ENCODE measurements at places on chromosomes 1 and 21.
A peak's percentile ranks its signal among the peaks of the same experiment; 100 is the strongest.

- DNase-seq = no peak
Observed at GRCh38 chr1:186481303-186481888, 20.5 kb upstream of the PDC start.

DNA sequence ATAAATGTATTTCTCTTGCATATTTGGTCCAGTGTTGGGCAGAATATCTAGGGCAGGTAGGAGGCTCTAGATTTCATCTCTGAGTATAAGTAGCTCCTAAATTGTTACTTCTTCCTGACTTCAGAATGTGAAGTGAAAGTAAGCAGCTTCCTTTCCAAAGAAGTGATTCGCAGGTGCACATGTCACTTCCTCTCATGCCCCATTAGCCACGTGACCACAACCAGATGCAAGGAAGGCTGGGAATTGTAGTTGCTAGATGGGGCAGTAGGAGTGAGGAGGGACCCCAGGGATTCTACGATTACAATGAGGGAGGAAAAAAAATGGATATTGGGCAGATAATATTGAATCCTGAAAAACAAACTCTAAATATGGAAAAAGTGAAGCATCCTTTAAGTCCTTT, 113.2 kb upstream of the CYYR1 start:
- DNase-seq = peak; percentile 10

GRCh38 chr1:30600258-30600657, 123.1 kb downstream of the MATN1 start:
- peak; percentile 15 for DNase-seq

DNA sequence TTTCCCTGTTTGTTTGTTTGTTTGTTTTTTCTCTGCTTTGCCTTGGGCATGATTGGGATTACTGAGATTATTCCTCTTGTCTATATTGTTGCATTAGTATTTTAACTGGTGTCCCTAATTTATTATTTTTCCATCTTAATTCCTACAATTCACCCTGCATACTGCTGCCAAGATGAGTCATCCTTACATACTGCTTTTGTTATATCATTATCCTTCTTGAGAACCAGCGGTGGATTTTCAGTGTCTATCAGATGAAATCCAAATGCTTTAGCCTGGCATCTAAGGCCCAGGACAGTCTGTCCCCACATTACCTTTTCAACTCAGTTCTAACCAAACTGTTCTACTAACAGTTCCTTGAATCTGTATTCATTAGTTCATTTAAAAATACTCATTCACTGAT, 101.7 kb downstream of the OLFML2B start:
- DNase-seq = no peak

DNA sequence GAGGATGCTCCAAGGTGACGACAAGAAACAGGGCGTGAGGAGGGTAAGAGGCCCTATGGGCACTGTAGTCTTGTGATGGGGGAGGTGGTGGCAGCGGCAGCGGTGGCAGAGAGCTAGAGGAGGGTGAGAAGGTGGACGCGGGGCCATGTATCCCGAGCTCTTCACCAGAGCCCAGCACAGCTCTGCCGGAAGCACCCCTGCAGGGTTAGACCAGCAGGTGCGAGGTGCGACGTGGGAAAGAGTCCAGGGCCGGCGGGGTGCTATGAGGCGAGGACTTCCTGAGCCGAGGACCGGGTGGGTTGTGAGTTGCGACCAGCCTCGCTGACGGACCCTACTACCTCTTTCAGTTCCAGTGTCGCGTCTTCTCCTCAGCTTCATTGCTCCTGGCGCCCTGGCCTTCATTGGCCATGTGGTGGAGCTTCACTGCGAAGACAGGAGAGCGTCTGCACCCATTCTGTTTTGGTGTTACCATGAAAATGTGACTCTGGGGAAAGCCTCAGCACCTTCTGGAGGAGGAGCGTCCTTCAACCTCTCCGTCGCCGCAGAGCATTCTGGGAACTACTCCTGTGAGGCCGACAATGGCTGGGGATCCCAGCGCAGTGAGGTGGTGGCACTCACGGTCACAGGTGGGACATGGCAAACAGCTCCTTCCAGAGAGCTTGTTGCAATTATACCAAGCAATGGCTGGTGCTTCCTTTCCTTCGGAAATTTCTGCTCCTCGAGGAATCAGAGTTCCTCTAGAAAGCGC, 67.9 kb upstream of the KIRREL1 start:
- peak; percentile 35 for DNase-seq

GRCh38 chr1:171166361-171166760, 18.7 kb upstream of the FMO2 start:
- no peak for DNase-seq

DNA sequence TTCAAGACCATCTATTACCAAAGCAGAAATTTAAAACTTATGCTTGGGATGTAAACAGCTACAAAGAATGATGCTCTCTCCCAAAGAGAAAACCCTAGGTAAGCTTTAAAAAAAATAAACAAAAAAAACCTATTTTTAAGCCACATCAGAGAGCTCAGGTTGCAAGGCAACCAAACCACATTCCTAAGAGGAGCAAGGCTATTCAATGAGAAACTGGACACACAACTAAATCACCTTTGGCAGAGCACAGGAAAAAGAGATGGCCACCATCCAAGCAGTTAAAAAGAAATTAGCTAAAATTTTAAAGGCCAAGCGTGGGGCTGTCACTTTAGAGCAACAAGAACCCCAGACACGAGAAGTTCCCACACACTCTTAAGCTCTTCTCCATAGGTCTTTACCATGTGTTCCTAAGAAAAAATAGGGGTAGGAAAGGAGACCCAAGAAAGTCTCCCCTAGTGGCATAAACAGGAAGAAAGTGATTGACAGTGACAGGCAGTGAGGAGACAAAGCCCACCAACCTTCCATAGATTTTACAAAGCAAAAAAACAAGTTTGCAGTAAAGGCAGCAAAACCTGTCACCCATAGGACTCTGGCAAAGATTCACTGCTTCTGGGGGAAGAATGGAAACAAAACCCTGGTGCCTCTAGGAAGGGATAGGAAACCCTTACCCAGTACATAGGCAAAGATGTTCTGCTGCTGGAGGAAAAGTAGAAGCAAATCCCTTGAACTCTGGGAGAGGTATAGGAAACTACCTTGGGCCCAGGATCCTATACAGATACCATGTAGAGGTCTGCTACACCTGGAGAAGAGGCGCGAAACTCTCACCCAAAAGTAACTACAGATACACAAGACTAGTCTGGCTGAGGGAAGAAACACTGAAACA, 68.5 kb downstream of the FOXJ3 start:
- peak; percentile 66 for DNase-seq

GRCh38 chr1:244050835-244051444, at the start of gene ZBTB18:
Gene ZBTB18 (plus strand): TSS chr1:244051283. CDS start chr1:244051432, 149 bp downstream.
- peak; percentile 18 for DNase-seq

- no peak for DNase-seq
Observed at GRCh38 chr1:201751872-201752271, 77.1 kb upstream of the IPO9 start.

GRCh38 chr1:226476648-226477319, 68.9 kb upstream of the PARP1 start:
- no peak for DNase-seq

- DNase-seq = no peak
Observed at GRCh38 chr21:39924577-39925308, 57.5 kb downstream of the PCP4 start.

DNA sequence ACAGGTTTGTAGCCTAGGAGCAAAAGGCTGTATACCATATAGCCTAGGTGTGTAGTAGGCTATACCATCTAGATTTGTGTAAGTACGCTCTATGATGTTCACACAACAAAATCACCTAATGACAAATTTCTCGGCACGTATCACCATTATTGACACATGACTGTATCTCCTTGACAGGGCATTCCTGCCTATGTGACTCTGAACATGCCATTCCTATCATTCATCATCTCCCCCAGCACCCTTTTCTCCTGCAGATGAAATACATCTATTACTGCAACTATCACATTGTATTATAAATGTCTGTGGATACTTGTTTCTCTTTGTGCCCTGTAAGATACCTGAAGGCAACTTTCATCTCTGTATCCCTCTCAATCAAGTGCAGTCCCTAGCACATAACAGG, 29.9 kb downstream of the TP53BP2 start:
- DNase-seq = no peak

DNA sequence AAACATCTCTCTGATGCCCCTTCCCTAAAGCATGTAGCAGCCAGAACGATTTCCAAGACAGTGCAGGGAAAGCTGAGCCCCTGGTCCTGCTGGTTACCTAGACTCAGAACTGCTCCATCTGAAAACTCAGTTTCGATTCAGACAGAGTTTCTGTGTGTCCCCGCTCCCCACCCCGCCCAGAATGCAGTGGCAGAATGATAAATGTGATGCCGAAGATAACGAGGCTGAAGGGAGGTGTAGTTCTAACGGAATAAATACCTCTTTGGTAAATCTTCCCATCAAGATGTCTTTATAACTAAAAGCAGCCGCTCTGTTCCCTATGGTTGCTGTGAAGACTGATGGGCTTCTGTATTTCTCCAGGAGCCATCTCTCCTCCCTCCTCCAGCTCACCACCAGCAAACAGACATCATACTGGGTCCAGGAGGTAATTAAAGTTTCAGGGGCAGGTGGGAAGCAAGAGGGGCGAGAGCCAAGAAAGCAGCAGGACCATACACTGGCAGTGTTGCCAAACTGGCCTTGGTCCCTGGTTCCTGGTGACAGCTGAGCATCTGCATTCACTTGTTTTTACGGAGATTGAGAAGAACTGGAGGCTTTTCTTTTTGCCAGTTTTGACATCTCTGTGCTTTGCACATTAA, 76.9 kb downstream of the DDX20 start:
- DNase-seq = no peak

- no peak for DNase-seq
Observed at GRCh38 chr1:108327534-108328466, 83.9 kb upstream of the NBPF4 start.

DNA sequence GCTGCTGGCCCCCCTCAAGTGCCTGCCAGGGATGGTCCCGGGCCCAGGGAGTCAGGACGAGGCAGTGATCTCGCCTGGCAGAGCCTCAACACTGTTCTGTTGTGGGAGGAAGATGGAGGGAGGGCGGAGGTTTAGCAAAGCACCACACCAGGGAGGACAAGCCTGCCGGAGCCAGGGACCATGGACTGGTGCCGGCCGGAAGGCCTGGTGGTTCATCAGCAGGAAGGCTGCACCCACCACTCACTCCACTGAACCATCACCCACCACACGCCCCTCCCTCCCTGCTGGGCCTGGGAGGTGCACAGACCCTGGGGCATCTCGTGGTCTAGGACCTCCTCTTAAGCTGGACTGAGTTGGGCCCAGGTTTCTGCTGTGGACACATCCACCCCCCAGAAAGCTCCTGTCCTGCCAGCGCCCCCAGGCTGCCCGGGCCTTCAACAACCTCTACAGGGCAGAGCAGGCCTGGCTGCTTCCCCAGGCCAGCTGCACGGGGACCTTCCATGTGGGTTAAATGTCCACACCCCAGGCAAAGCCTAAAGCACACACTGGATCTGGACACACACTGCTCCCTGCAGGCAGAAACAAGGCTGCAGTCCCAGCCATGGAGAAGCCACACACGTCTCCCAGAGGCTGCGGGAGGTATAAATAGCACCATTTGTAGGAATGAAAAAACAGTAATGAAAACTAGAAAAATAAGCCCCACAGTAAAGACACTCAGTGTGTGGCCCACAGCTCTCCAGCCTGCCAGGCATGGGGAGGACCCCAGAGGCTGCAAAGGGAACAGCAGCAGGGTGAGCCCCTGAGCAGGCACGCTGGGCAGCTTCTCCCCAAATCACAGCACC, 10.4 kb upstream of the TMEM240 start:
- DNase-seq = no peak

- DNase-seq = no peak
Observed at GRCh38 chr1:200654660-200655059, 15.0 kb downstream of the DDX59 start.

DNA sequence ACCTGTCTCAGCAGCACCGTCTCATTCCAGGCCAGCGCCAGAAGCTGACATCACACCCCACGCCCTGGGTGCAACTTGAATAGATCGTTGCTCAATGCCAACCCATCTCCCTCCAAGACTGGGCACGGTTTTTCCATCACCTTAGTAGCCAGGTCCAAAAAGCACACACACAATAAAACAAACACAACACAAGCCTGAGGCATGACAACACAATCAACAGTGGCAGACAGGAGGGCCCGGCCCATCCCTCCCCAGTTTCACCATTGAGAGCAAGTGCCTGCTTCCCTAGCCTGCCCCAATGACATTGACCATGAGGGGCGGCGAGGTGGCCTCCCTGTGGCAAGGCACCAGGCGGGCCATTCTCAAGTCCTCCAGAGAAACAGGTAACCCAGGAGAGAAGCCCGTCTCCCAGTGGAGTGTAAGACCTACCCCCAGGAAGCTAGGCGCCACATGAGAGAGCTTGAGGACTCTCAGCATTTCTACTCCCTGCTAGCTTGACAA, 2.7 kb downstream of the IFFO2 start:
- no peak for DNase-seq

DNA sequence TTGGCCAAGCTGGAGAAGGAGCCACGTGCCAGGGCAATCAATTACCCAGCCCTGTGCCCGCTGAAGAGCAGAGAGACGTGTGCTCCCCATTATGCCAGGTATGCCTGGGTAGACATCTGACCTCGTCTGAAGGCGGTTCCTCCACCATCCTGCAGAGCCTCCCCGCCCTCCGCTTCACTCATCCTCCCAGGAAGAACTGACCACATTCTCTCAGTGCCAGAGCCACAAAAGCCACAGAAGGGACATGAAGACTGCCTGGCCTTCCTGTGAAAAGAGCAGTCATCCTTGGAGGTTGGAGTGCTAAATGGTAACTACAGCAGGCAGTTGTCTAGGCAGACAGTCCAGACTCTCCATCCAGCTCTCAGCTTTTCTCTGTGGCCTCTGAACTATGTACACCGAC, 12.0 kb downstream of the SYT2 start:
- no peak for DNase-seq

DNA sequence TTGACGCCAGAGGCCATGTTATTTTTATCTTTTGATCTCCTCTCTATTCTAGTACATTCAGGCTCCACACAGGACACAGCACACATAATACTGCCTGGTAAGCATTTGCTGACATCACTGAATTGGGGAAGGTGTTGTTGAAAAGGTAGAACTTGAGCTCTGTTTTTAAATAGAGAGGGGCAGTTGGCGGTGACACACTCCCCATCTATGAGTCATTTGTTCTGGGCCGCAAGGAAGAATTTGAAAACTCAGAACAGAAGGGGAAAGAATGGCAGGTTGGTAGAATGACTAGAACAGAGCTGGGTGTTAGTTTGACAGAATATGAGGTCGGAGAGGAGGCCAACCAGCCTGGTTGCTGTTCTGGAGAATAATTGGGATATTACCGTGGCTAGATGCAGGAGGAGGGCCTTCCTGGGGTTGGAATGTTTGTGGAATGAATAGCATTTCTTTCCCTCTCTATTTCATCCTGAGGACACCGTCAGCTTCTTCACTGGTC, 52.1 kb upstream of the ERRFI1 start:
- no peak for DNase-seq

Measured in NCI-H2029 (cell line).